AG09309 (cell line): ENCODE measurements at places on chromosomes 2 and 18.
A peak's percentile ranks its signal among the peaks of the same experiment; 100 is the strongest.

- no peak for DNase-seq
These were observed 678.3 kb upstream of the NRXN1 start for GRCh38 chr2:51710222-51710621.

DNA sequence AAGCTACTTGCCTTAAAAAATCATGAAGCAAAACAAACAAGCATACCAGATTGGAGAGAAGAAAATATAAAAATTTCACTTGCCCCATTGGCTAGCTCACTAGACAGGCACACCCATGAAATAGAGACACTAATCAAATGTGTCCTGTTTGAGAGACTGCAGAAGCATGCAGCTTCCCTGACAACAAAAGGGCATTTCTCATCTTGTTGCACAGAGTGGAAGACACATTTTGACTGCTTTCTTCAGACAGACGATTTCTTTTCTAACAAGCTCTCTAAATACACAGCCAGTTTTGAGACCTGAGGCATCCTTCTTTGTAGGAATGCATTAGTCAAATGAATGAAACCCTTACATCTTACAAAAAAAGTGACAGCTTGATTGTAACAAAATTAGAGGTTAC lies 1558.6 kb upstream of the NXPH2 start:
- DNase-seq, result no peak

- DNase-seq, result no peak
These were observed 1.4 kb upstream of the TUBA4B start for GRCh38 chr2:219251656-219252055.

- DNase-seq, result peak; percentile 21
These were observed 103.3 kb upstream of the VRK2 start for GRCh38 chr2:57943315-57943714.

GRCh38 chr2:230268606-230269243 lies 43.2 kb downstream of the SP140 start:
- no peak for DNase-seq

- no peak for DNase-seq
These were observed 69.3 kb downstream of the KCNG2 start for GRCh38 chr18:79866889-79867574.

DNA sequence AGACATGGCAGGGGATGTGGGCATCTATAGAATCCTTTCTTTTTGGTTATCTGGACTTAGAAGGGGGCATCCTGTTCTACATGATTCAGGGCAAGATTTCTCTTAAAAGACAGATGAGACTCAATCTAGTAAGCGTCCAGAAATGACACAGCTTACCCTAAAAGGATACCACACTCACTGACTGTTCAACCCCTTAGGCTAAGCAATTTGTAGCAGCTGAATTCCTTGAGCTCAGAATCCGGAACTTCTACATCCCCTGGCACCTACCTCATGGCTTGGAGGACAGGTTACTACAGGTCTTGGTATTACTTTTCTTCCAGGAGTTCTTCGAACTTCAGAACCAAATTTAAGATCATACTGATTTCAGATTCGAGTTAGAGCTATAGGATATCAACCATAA lies 138.4 kb downstream of the LAMA3 start:
- DNase-seq, result no peak
